ENCODE measurements at places on chromosomes 2 and 18.

DNA sequence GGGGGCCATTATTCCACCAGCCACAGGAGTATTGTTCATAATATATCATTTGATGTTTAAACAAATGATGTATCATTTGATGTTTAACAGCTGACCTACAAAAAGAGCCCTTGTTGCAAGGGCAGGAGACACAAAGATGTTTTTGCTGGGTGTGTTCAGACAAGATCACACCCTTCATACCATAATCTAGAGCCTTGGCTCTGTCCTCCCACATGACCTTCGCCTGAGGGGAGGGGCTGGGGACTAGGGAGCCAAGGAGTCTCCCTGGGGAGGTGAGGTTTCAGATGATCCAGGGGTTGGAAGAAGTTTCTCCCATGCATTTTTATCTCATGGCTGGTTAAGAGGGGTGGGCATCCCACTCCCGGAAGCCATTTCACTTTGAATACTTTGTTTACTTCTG, 33.5 kb downstream of the CDC42EP3 start:
- no peak for DNase-seq
- H3K36me3 ChIP-seq: no peaks in the 10 kb centered on the region

GRCh38 chr18:13455471-13455870, 236.9 kb downstream of the LDLRAD4 start:
- no peak overlapping the region for H3K27ac ChIP-seq
- no peaks in the 10 kb centered on the region for H3K27me3 ChIP-seq
- no peak overlapping the region for H3K4me3 ChIP-seq
- no peak for DNase-seq
- H3K36me3 ChIP-seq: no peaks in the 10 kb centered on the region

GRCh38 chr2:45806563-45807358, 155.3 kb downstream of the PRKCE start:
- H3K27ac ChIP-seq: no peak overlapping the region
- DNase-seq: no peak
- H3K4me1 ChIP-seq: no peaks in the 10 kb centered on the region
- H3K27me3 ChIP-seq: no peaks in the 10 kb centered on the region
- no peaks in the 10 kb centered on the region for H3K36me3 ChIP-seq
- H3K4me3 ChIP-seq: no peak overlapping the region

GRCh38 chr2:176099728-176100546, at the start of gene HOXD12:
Gene HOXD12 (plus strand): TSS chr2:176099795. CDS start chr2:176099802, 7 bp downstream.
- peaks cover 23% of the 10 kb centered on the region for H3K27me3 ChIP-seq
- peak within 1 kb of the TSS; percentile 36 for H3K4me3 ChIP-seq
- H3K36me3 ChIP-seq: no peaks in the 10 kb centered on the region
- DNase-seq: peak; percentile 4
- H3K4me1 ChIP-seq: no peaks in the 10 kb centered on the region
- H3K27ac ChIP-seq: peak within 1 kb of the TSS; percentile 85

- no peaks in the 10 kb centered on the region for H3K36me3 ChIP-seq
- no peak overlapping the region for H3K27ac ChIP-seq
- no peaks in the 10 kb centered on the region for H3K27me3 ChIP-seq
- DNase-seq: no peak
- H3K4me3 ChIP-seq: no peak overlapping the region
- no peaks in the 10 kb centered on the region for H3K4me1 ChIP-seq
Observed at GRCh38 chr18:59640721-59641120, 56.5 kb downstream of the CCBE1 start.
